ENCODE measurements at places on chromosomes 4 and X.

DNA sequence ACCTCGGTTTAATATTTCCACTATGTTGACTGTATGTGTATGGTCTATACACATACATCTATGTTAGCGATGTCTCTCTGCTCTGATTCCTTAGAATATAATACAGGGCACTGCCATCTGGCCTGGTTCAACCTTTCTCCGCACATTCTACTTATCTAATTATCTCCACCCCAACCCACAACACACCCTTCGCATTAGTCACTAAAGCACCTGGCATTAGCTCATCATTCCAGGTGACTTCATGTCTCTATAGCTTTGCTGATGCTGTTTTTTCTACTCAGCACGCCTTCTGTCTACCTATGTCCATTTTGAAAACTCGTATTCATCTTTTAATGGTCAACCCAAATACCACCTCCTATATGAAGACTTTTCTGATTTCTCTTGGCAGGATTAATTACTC is 425.2 kb upstream of the RASGEF1B start:
- DNase-seq: no peak

DNA sequence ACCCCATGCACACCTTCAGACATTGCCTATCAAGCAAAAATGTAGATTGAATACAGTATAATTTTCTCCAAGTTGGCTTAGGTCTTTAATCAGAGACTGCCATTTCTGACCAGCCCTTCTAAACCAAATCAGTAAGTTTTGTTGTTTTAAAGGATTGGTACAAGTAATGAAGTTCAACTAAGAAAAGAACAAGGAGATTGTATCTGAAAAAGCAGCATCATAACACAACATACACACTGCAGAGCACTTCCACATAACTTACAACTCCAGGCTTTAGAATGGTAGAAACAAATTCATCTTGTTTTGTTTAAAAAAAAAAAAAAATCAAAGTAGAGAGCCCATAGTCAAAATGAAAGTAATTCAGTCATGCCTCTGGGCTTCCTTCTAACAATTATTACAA is 16.1 kb upstream of the AMBN start:
- no peak for DNase-seq

DNA sequence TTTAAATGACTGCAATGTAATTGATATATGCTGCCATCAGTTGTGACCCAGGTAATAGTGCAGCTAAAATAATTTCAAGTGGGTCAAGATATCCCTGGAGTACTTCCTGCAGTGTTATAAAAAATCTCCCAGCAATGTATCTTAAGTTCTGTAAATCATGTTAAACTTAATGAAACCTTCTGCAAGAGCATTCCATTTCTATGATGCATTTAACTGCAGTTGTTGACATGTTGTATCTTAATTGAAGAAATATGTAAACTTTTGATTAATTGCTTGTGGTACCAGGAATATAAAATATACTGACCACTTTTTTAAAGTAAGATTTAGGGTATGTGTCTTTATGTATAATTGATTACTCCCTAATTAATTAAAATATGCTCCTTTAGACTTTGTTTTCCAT is 213.6 kb downstream of the AFF2 start:
- no peak for DNase-seq

GRCh38 chr4:87270144-87270543 is 49.7 kb upstream of the KLHL8 start:
- DNase-seq: no peak

DNA sequence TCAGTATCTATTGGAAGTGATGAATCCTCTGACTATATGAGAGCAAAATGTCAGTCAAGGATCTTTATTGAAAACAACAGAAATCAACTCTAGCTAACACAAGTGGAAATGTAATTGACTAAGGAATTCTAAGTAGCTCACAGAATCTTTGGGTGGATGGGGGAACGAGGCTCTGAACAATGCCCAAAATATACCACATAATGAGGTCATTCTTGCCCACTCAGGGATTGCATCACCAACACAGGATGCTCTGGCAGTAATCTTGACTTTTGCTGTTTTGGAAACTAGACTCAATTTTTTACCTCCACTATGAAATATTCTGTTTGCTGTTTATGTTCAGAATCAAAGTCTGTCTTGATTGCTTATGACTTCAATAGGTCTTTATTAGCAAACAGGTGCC is 127.4 kb upstream of the UNC5C start:
- no peak for DNase-seq

- DNase-seq: no peak
Measured at GRCh38 chrX:119475389-119476101, 7.3 kb downstream of the SLC25A5 start.

All from sciatic nerve (tissue), 2 donors.